ENCODE measurements at places on chromosomes 7 and 10. TPM values are rescaled to one million over a fixed set of nuclear protein-coding genes. Genes with fewer than 3 reads are reported as not detected.

- H3K27me3 ChIP-seq = no peaks in the 10 kb centered on the region
- no peak overlapping the region for H3K27ac ChIP-seq
- no peak overlapping the region for H3K4me3 ChIP-seq
- no peak for DNase-seq
Measured at GRCh38 chr10:131923038-131923756, 22.4 kb downstream of the PPP2R2D start.

GRCh38 chr7:76074972-76075370 lies 27.1 kb downstream of the MDH2 start:
- H3K4me1 ChIP-seq = no peaks in the 10 kb centered on the region
- no peak overlapping the region for H3K4me3 ChIP-seq
- H3K27me3 ChIP-seq = no peaks in the 10 kb centered on the region
- H3K36me3 ChIP-seq = no peaks in the 10 kb centered on the region
- H3K27ac ChIP-seq = no peak overlapping the region

The DNAH11 gene
- not detected for total RNA-seq

- no peaks in the 10 kb centered on the region for H3K4me1 ChIP-seq
- peak; percentile 54 for DNase-seq
- no peaks in the 10 kb centered on the region for H3K27me3 ChIP-seq
- no peak overlapping the region for H3K27ac ChIP-seq
- no peak overlapping the region for H3K4me3 ChIP-seq
Measured at GRCh38 chr10:73886085-73886529, 11.8 kb upstream of the CAMK2G start.

Data from CD8-positive, alpha-beta memory T cell (primary cell).